Activated T-helper 17 cell treated with anti-CD3 and anti-CD28 coated beads, Interleukin-2, amount 50 U/mL, for 72 hours (primary cell): ENCODE measurements at places on chromosomes 12 and 14.

DNA sequence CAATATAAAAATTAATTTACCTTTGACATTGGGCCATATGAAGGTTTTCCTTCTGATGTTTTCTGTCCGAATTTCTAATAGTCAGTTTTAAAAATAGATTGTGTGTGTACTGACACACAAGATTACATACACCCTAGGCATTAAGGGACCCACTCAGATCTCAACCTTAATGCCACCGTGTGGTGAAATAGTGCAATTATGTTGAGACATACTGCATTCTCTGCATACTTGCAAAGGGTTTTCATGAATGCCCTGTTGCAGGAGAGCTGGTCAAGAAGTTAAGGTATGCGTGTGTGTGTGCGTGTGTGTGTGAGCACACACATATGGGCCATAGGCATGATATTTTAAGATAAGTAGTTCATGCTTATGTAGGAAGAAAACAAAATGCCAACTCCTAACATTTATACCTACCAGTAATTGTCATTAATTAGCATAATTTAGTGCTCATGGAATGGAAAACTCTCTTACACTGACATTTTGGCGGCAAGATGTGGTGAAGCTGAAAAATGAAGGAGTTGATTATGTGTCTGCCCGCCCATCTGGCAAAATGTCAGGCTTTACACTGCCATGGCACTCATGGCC lies 58.8 kb downstream of the PIK3C2G start:
- ATAC-seq = no peak

- ATAC-seq = no peak
These were observed 59.2 kb downstream of the RASSF8 start for GRCh38 chr12:26017484-26018211.

- ATAC-seq = no peak
These were observed 364.2 kb downstream of the SOX5 start for GRCh38 chr12:23585156-23585781.

GRCh38 chr14:104734601-104734990 lies 10.6 kb downstream of the ADSS1 start:
- no peak for ATAC-seq

- peak; percentile 42 for ATAC-seq
These were observed 71.0 kb upstream of the CRY1 start for GRCh38 chr12:107164392-107164791.

DNA sequence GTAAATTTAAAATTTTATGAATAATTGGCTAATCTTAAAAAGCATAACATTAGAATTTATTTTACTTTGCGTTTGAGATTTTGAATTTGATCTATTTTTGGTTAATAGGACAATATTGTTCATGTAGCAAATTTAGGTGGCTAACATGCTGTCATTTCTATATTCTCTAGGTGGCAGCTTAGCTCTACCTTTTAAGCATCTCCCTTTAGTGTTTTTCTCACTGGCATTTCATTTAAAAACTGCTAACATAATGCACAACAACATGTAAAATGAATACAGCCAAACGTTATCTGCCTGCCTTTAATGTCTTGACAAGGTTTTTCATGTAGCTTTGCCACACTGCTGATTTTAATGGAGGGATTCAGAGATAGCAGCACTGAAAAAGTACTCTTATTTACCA lies 272.4 kb upstream of the FBXO33 start:
- ATAC-seq = no peak

GRCh38 chr14:95523051-95523814 lies 6.8 kb upstream of the SYNE3 start:
- ATAC-seq = peak; percentile 80

DNA sequence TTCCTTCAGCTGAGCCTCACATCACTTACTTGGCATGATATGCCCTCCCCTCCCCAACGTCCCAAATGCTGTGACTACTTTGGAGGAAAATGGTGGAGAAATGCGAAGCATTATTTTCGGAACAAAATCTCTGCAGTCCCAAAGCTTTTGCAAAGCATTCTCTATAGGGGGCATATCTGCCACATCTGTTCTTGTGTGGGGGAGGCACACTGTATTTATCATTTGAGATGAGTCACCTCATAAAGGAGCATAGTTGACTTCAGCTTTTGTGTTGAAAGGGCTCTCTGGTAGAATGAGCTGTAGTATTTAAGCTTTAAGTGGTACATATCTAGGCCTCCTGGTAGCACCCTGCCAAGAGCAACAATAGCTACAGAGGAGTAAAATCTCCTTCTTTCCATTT lies 447.5 kb downstream of the ADAMTS20 start:
- no peak for ATAC-seq

- no peak for ATAC-seq
These were observed 130.0 kb downstream of the DPF3 start for GRCh38 chr14:72763892-72764291.

GRCh38 chr14:60125918-60126317 lies 34.2 kb downstream of the PCNX4 start:
- ATAC-seq = no peak

- no peak for ATAC-seq
These were observed 572.8 kb upstream of the FBXO33 start for GRCh38 chr14:40004871-40005500.

GRCh38 chr12:44217146-44217883 lies 381.4 kb downstream of the TMEM117 start:
- no peak for ATAC-seq

DNA sequence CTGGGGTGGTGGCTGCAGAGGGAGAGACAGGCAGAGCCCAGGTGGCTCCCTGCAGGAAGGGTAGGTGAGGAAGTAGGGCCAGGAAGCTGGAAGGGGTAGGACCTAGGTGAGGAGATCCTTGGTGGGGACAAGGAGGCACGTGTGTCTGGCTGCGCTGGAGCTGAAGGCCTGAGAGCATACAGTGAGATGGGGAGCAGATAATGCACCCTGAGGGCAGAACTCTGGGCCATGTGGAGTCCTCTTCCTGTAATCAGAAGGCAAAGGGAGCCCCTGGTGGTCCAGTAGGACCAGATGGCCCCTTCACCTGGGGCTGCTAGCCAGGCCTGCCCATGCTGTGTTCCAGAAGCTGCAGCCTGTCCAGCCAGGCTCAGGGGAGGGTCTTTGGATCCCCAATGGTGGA lies 15.3 kb upstream of the KRT80 start:
- no peak for ATAC-seq

GRCh38 chr12:59742841-59743240 lies 147.0 kb downstream of the SLC16A7 start:
- no peak for ATAC-seq

DNA sequence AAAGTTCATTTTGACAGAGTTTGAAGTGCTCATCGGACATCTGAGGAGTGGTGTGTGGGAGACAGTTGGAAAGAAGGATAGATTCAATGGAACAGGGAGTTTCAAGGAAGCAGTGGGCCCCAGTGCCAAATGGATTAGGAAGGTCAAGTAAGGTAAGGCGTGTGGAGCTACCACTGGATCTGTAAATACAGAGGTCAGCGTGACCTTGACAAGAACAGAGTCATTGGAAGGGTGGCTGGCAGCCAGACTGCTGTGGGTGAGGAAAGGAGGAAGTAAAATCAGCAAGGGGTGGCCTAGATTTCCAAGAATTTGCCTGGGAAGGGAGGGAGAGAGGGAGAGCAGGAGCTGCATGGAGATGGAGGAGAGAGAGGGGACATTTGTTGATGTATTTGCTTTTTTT lies 68.2 kb upstream of the IGF1 start:
- ATAC-seq = no peak

DNA sequence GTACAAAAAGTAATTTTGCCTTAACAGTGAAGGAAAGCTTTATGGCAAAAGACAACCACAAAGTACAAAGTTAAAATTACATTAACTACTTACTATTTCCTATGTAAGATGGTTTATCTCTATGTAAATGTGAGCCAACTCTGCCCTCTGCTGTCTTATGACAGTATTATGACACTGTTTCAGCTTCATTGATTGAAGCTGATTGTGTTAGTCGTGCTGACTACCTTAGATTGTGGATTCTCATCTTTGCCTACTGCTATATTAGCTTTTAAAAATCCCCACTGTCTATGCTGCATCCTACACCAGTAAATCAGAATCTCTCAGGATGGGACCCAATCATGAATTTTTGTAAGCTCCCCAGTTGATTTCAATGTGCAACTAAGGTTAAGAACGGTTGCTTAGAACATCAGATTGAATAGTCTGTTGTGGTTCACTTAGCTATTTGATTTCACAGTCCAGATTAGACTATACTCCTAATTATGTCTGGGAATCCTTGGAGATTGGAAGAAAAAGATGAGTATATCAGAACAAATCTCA lies 12.2 kb upstream of the SPTB start:
- peak; percentile 75 for ATAC-seq

GRCh38 chr14:63642656-63643382 lies 1.1 kb upstream of the WDR89 start:
- ATAC-seq = no peak

DNA sequence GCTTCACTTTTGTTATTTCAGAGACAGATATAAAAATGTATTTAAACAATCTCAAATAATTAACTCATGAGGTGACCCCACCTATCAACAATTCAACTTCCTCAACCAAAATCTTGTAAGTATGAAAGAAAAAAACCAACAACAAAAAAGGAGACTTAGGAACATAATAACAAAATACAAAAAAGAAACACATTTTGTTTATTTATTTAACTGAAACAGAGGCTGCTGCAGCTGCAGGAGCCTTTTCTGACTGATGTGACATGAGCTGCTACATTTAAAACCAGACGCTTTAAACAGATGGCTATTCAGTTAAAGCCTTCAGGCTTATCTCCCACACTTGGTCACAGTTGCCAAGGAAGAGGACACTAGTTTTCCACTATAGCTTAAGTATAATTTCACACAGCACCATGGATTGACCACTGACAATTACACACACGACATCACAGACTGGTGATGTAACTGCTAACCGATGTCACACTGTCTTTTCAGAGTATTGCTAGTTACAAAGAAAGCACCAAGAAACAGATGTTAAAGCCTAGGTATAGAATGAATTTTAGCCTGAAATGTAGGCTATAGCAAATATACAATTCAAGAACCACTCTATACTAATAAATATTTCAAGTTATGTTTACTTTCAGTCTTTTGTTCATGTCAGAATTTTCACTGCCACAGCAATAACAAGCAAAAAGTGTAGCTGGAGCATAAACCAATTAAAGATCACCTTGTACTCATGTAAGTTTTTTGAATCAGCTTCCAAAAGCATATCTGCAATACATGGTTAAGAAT lies 113.0 kb downstream of the MED13L start:
- ATAC-seq = peak; percentile 45

- no peak for ATAC-seq
These were observed 19.3 kb upstream of the SAMD4A start for GRCh38 chr14:54547583-54547982.

DNA sequence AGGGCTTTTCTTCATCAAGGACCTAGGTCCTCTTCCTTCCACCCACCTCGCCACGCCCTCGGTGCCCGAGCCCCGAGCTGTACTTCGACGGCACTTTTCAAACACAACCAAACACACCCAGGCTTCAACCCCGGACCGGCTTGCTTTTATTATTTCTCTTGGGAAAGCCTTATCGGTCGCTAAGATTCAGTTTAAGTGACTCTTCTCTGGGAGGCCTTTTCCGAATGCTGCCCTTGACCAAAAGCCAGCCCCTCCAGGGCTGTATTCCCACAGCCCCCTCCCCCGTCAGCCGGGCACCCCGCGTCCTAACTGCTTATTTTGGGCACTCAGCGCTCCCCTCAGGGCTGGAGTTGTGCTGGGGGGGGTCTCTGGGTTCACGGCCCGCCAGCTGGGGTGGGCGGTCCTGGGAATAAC lies 644 bp upstream of the PPP4R4 start:
- no peak for ATAC-seq

GRCh38 chr12:49294086-49294803 lies 702 bp upstream of the PRPH start:
- no peak for ATAC-seq

DNA sequence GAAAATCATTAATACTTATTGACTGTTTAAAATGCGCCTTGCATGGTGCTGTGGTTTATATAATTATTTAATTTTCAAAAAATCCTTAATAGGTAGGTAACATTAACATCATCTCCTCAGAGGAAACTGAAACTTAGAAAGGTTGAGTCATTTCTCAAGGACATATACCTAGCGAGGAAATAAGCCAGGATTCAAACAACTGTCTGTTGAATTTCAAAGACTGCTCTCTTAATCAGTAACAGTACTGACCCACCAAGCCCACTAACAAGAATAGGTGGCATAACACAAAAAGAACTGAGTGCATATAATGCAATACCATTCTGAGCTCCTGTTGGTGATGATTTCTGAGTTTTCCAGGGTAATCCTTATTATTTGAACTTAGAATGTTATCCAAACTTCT lies 174.3 kb downstream of the SOX5 start:
- ATAC-seq = no peak

DNA sequence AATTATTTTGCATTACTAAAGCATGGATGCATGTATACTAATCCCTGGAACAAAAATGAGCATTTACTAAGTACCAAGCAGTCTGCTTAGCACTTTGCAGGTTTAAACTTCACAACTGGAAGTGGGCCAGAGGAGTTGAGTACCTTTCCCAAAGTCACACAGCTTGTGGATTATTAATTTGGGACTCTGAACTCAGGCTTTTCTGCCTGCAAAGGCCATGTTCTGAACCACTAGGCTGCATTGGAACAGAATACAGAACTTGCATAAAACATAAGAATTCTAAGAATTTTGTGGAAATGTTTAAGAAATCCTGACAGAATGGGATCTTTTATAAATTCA lies 132.9 kb upstream of the AMIGO2 start:
- no peak for ATAC-seq

DNA sequence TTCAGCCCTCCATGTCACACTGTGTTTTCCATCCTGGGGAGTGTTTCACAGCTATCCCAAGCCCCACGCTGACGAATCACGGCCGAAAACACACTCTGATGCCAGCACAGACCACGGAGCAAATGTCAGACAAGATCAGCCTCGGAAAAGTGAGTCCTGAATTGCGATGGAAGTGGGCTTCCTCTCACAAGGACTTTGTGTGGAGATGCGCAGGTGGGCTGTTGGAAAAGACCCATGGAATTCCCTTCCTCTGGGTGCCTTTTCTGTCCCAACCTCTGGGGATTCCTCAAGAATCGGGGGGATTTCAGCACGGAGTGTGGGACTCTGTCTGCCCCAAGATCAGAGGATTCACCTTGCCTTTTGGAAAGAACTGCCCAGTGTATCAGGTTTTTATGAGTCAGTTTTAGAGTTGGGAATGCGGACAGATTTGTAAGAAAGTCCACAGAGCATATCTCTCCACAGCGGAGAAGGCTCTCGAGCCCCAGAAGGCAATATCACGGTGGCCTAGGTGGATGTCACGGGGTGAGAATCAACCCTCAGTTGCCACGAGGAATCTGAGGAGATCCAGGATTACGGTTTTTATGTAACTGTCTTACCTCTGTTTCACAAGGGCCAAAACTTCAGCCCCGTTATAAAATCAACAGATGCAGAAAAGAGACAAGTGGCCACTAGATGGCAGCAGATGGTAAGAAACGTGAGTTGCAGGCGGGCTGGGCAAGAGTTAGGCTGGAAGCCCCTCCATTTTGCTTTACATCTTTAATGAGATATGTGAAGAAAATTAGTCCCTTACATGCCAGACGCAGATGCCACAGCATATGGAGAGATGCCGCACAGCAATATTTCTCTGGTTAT lies 201.9 kb downstream of the DAD1 start:
- no peak for ATAC-seq

GRCh38 chr14:75226755-75227544 lies 50.5 kb upstream of the TMED10 start:
- ATAC-seq = peak; percentile 77

GRCh38 chr14:33676135-33676566 lies 274.7 kb downstream of the EGLN3 start:
- ATAC-seq = no peak

GRCh38 chr14:95666450-95666849 lies 19.8 kb upstream of the TCL1B start:
- ATAC-seq = no peak
